ENCODE measurements at places on chromosomes 5 and 9. TPM values are rescaled to one million over a fixed set of nuclear protein-coding genes. Genes with fewer than 3 reads are reported as not detected.

DNA sequence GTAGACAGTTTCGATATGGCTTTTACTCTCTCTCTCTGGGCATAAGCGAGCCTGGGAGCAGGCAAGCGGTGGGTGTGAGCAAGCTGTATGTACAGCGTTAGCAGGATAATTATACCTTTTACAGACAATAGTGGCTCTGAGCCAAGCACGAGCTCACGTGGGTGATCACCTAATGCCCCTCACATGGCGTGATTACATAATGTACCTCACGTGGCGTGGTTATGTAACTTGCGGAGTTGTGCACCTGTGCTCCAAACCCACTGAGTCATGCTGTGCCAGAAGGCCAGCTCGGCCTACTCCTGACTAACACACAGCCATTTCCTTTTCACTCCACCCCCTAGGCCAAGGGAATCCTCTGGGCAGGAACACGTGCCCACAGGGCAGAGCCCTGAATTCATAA, 797.2 kb downstream of the EFNA5 start:
- DNase-seq, result no peak
- H3K27ac ChIP-seq, result no peak overlapping the region
- H3K4me3 ChIP-seq, result no peak overlapping the region
- H3K4me1 ChIP-seq, result no peaks in the 10 kb centered on the region

DNA sequence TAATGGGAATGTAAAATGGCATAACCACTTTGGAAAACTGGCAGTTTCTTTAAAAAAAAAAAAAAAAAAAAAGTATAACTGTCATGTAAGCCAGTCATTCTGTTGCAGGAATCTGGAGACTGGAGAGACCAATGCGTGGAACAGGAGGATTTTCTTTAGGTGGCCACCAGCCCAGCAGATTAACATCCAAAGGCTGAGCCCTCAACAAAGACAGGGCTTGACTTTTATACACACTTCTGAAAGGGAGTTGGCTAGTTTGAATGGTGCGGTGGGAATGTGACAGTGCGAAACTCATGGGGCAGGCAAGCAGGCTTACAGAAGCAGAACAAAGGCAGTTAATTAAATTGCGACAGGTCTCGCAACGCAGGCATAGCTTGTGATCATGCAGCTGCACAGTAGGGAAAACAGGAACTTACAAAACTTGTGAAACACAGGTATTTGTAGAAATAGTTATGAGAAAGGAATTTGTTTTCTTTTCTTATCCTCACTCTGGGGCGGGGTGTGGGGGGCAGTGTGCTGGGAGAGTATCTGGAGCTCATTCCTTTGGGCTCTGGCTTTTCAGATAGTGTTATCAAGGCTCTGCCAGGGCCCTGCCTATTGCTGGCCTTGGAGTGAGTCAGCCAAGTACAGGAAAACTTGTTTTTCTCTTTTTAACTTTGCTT, 12.0 kb downstream of the UIMC1 start:
- H3K36me3 ChIP-seq, result no peaks in the 10 kb centered on the region
- no peak for DNase-seq
- peaks cover 6% of the 10 kb centered on the region for H3K4me1 ChIP-seq

DNA sequence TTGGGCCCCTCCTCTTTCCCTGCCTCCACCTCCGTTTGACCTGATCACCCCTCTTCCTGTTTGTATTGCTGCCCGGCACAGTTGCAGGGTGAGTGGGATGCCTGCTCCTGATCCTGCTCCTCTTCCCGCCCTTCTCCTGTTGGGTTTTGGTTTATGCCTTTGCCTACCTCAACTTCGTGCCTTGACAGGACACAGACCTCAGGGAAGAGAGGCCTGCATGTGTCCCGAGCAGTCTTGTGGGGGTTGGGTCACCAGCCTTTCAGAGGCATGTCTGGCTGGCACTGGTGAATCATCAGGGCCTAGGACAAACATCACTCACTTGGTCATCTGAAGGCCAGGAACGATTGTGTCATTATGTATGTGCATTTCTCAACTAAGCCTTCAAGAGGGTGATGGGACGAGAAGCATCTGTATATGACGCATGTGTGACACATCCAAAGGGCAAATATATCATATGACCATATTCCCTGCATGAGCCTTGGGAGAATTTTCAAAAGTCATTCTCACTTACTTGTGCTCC, 56.9 kb downstream of the NPR3 start:
- no peak overlapping the region for H3K4me3 ChIP-seq
- H3K27me3 ChIP-seq, result no peaks in the 10 kb centered on the region
- H3K36me3 ChIP-seq, result no peaks in the 10 kb centered on the region
- no peak overlapping the region for H3K27ac ChIP-seq
- no peak for DNase-seq

DNA sequence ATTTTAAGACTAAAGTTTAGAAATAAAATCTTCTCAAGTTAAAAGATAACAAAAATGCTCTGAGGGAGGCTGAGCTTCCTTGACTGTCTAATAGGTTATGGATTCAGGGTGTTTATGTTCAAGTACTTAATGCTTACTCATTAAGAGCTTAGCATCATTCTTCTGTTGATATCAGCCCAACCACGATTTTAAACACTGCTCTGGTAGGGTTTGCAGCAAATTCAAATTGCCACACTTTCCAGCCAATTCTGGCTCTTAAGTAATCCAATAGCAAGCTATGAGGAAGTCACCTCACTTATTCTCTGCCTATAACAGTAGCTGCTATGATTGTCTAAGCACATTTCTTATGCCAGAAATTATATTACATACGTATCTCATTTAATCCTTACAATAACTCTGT, 191.0 kb upstream of the KIF2A start:
- H3K27me3 ChIP-seq, result no peaks in the 10 kb centered on the region
- DNase-seq, result no peak
- H3K4me3 ChIP-seq, result no peak overlapping the region
- no peaks in the 10 kb centered on the region for H3K36me3 ChIP-seq
- no peaks in the 10 kb centered on the region for H3K4me1 ChIP-seq
- H3K27ac ChIP-seq, result no peak overlapping the region

- H3K4me1 ChIP-seq, result no peaks in the 10 kb centered on the region
- H3K36me3 ChIP-seq, result no peaks in the 10 kb centered on the region
- no peak overlapping the region for H3K27ac ChIP-seq
- H3K4me3 ChIP-seq, result peak overlapping the region; percentile 37
- peak; percentile 43 for DNase-seq
- no peaks in the 10 kb centered on the region for H3K27me3 ChIP-seq
These were observed 762 bp downstream of the CACNA1B start for GRCh38 chr9:137878146-137878941.

DNA sequence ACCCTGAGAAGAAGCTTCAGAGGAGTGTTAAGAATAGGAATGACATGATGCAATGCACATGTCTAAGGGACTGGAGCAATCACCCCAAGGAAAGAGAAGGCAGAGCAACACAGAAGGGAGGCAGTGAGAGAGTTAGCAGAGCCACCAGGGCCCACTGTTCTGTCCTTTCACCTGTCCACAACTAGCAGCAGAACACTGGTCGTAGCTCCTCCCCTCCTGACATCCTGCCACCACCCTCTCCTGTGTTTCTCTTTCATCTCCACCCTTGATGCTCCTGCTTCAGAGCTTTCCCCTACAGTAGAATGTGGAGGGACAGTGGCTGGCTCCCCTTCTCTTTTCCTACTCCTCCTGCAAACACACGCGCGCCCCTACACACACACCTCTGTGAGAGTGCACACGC, 483.4 kb upstream of the KIF2A start:
- H3K27ac ChIP-seq, result no peak overlapping the region
- no peaks in the 10 kb centered on the region for H3K27me3 ChIP-seq
- H3K36me3 ChIP-seq, result no peaks in the 10 kb centered on the region
- DNase-seq, result no peak

GRCh38 chr5:132886064-132886823, 12.8 kb downstream of the LEAP2 start:
- H3K4me3 ChIP-seq, result no peak overlapping the region
- DNase-seq, result no peak
- no peaks in the 10 kb centered on the region for H3K4me1 ChIP-seq
- no peaks in the 10 kb centered on the region for H3K27me3 ChIP-seq

- H3K27ac ChIP-seq, result no peak overlapping the region
- DNase-seq, result no peak
- H3K36me3 ChIP-seq, result peaks cover 6% of the 10 kb centered on the region
- H3K4me1 ChIP-seq, result no peaks in the 10 kb centered on the region
- no peak overlapping the region for H3K4me3 ChIP-seq
- no peaks in the 10 kb centered on the region for H3K27me3 ChIP-seq
These were observed 55.3 kb upstream of the ANGPTL2 start for GRCh38 chr9:127177665-127178265.

- H3K36me3 ChIP-seq, result no peaks in the 10 kb centered on the region
- H3K4me1 ChIP-seq, result no peaks in the 10 kb centered on the region
These were observed 354.8 kb downstream of the TMEM232 start for GRCh38 chr5:110371725-110372041.

DNA sequence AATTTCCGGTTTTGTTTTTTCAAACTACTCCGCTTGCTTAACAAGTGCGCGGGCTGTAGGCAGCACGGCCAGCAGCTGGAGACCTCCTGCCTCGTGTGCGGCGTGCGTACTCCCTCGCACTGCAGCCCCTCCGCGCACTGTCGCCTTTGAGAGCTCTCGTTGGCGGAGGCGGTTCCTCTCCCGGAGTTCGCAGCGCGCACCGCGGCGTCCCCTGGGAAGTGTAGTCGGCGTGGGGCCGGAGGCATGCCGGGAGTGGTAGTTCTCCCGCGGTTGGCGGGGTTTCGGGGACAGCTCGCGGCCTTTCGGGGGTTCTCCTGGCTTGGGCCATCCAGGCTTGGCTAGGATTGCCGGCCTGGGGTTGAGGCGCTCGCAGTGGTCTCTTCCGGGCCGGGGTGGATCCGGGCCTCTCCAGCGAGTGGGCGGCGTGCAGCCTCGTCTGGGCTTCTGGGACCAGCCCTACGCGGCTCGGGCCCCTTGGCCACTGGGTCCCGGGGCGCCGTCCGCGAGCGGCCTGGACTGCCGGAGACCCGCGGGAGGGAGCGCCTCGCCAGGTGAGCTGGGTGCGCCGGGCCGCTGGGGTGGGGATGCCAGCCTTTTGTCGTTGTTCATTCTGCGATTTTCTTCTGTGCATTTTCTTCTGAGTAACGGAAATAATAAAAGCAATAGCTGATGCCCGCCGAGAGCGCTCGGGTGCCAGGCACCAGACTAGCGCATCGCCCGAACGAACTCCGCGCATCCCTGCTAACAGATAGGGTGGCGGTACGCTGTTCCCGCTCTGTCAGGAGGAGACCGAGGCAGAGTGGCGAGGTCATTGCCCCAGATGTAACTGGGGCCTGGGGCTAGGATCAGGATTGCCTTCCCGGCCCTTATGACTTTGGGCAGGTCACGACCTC, at the start of gene ZNF354C:
Gene ZNF354C, plus strand, starts transcription at position 258 of the 893 bp plus-strand sequence. CDS start 1,696 bp downstream, outside the sequence.
- H3K27ac ChIP-seq, result peak within 1 kb of the TSS; percentile 55
- H3K27me3 ChIP-seq, result no peaks in the 10 kb centered on the region
- peaks cover 5% of the 10 kb centered on the region for H3K36me3 ChIP-seq
- no peaks in the 10 kb centered on the region for H3K4me1 ChIP-seq
- DNase-seq, result peak; percentile 80

GRCh38 chr9:137721479-137721878, 102.7 kb downstream of the EHMT1 start:
- H3K36me3 ChIP-seq, result no peaks in the 10 kb centered on the region
- DNase-seq, result no peak
- no peaks in the 10 kb centered on the region for H3K4me1 ChIP-seq
- no peak overlapping the region for H3K4me3 ChIP-seq
- H3K27ac ChIP-seq, result no peak overlapping the region
- H3K27me3 ChIP-seq, result no peaks in the 10 kb centered on the region

DNA sequence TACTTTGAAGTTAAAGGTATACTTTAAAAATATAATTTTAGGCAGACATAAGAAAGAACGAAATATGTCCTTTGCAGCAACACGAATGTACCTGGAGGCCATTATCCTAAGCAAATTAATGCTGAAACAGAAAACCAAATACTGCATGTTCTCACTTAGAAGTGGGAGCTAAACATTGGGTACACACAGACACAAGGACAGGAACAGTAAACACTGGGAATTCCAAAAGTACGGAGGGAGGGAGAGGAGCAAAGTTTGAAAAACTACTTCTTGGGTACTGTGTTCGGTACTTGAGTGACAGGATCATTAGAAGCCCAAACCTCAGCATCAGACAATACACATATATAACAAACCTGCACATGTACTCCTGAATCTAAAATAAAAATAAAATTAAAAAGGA, 40.9 kb downstream of the TJP2 start:
- H3K36me3 ChIP-seq, result peaks cover 42% of the 10 kb centered on the region
- DNase-seq, result no peak
- no peak overlapping the region for H3K27ac ChIP-seq
- H3K4me1 ChIP-seq, result no peaks in the 10 kb centered on the region
- H3K27me3 ChIP-seq, result no peaks in the 10 kb centered on the region

DNA sequence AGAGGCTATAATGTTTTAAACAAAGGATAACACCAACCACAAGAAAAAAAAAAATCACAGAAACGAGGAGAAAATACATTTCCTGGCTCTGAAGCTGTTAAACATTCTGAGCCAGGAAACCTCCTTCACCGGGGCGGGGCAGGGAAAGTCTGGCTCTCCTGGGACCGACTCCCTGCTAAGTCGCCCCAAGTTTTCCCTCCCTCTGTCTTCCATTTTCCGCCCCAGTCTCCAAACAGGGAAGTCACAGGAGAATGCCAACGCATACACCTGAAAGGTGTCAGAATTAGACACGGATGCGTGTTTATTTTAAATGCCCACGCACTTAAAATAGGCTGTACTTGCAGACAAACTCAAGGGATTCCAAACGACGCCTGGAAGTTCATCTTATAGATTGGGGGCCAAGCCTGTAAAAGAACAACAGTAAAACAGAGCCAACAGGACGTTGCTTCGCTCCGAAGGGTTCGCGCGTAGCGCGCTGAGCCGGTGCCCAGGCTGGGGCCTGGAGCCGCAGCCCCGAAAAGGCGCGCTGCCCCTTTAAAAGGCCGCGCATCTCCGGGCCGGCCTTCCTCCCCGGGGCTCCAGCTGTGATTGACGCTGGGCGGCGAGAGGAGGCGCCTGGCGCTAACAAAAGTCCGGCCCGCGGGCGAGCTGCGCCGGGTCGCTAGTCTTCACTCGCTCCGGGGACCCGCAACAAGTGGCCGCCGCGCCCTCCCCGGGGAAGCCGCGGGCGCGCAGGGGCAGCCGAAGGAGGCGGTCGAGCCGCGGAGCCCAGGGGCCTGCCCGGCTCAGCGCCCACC, at the start of gene FBXL7:
Gene FBXL7, plus strand, starts transcription at position 653 of the 797 bp plus-strand sequence.
- peak within 1 kb of the TSS; percentile 68 for H3K4me3 ChIP-seq
- no peaks in the 10 kb centered on the region for H3K36me3 ChIP-seq
- peak; percentile 61 for DNase-seq
- H3K4me1 ChIP-seq, result no peaks in the 10 kb centered on the region
- peak within 1 kb of the TSS; percentile 53 for H3K27ac ChIP-seq
- no peaks in the 10 kb centered on the region for H3K27me3 ChIP-seq

- H3K36me3 ChIP-seq, result no peaks in the 10 kb centered on the region
- H3K27ac ChIP-seq, result peak within 1 kb of the TSS; percentile 14
- H3K4me1 ChIP-seq, result peaks cover 23% of the 10 kb centered on the region
- DNase-seq, result no peak
- H3K27me3 ChIP-seq, result peaks cover 59% of the 10 kb centered on the region
- peak within 1 kb of the TSS; percentile 55 for H3K4me3 ChIP-seq
These were observed at the start of gene LRRC26 for GRCh38 chr9:137169896-137170358. Gene LRRC26 (minus strand): TSS chr9:137170051. CDS start chr9:137169943, 108 bp downstream.

GRCh38 chr5:78632467-78632866, 16.1 kb downstream of the LHFPL2 start:
- H3K4me3 ChIP-seq, result no peak overlapping the region
- no peaks in the 10 kb centered on the region for H3K36me3 ChIP-seq
- H3K27me3 ChIP-seq, result no peaks in the 10 kb centered on the region
- DNase-seq, result no peak
- H3K4me1 ChIP-seq, result no peaks in the 10 kb centered on the region

The INSL4 gene
- total RNA-seq, result not detected

The CFAP157 gene
- 0.27 TPM for total RNA-seq

The PCDHGB6 gene
- total RNA-seq, result 3.2 TPM

The NIPAL4 gene
- not detected for total RNA-seq

The ZNF169 gene
- 13.5 TPM for total RNA-seq

The CCDC127 gene
- 9.0 TPM for total RNA-seq

The CDO1 gene
- total RNA-seq, result 1.2 TPM

The MAML1 gene
- 35.5 TPM for total RNA-seq

The CDKN2B gene
- total RNA-seq, result 199 TPM

The NTMT1 gene
- 26.1 TPM for total RNA-seq

The PAEP gene
- total RNA-seq, result not detected

Data from Peyer's patch (tissue), 4 donors.